ENCODE measurements at places on chromosomes 1 and 21.
A peak's percentile ranks its signal among the peaks of the same experiment; 100 is the strongest.

GRCh38 chr1:62724430-62724829 lies 36.2 kb upstream of the DOCK7 start:
- DNase-seq: no peak

DNA sequence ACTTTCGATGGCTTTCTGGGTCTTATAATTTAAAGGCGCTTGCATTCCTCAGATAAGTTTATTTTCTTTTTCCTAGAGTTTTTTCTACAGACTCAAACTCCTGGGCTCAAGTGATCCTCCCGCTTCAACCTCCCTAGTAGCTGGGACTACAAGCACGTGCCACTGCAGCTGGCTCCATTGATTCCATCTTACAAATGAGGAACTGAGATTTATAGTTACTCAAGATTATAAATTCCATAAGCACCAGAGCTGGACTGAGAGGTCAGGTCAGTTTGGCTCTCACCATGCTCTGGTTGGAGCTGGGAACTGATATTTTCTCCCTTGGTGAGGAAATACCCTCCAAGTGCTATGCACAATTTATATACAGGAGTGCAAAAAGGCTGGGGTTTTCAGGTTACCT lies 13.4 kb upstream of the PRPF38B start:
- no peak for DNase-seq

GRCh38 chr1:3883194-3883925 lies 16.7 kb downstream of the C1orf174 start:
- DNase-seq: no peak

GRCh38 chr1:208448425-208448824 lies 204.2 kb upstream of the PLXNA2 start:
- no peak for DNase-seq

- peak; percentile 20 for DNase-seq
These were observed 54.3 kb downstream of the ADARB1 start for GRCh38 chr21:45128613-45129188.

DNA sequence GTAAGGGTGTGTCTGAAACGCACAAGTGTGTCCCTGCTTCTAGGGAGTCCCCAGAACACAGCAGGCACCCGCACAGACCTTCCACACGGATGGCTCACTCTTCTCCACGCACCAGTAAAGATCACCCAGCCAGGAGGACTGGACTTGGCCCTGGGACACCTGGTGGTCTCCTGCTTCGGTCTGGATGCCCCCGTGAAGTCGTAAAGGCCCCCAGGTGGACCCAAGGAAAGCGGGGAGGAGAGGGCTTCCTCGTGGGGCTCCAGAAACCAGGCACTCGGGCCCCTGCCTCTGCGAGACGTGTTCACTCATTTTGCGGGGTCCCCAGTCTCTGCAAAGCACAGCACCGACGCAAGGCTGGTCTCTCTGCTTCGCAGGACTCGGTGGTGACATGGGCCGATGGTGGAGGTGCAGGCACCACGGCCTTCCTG lies 20.2 kb upstream of the COL6A2 start:
- no peak for DNase-seq

GRCh38 chr1:181174861-181175260 lies 86.4 kb downstream of the IER5 start:
- DNase-seq: no peak

DNA sequence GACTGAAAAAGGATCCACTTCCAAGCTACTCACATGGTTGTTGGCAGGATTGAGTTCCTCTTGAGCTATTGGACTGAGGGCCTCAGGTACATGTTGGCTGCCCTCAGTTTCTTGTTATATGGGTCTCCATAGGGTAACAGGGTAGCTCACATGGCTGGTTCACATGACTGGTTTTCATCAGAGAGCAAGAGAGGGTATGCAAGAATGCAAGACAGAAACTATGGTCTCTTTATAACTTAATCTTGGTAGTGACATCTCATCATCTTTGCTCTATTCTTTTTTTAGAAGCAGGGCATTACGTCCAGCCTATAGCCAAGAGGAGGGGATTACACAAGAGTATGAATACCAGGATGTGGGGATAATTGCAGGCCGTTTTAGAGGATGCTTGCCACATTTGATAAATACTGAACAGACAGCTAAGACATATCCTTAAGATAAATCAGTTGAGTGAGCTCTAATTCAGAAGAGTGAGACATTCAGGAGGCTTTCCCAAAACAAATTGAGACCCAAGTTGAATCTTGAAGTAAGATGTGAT lies 100.2 kb downstream of the HMCN1 start:
- no peak for DNase-seq

- no peak for DNase-seq
These were observed 143.5 kb downstream of the C1orf94 start for GRCh38 chr1:34320053-34320669.

GRCh38 chr21:33398361-33398760 lies 4.9 kb upstream of the IFNGR2 start:
- no peak for DNase-seq

DNA sequence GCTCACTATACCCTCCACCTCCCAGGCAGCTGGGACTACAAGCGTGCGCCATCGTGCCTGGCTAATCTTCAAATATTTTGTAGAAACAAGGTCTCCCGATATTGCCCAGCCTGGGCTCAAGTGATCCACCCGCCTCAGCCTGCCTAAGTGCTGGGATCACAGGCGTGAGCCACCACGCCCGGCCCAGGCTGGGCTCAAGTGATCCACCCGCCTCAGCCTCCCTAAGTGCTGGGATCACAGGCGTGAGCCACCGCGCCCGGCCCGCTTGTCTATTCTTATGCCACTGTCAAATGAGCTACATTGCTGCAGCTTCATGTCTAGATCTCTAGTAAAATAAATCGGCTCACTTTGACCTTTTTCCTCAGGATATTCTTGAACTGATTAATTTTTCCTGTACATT lies 107.7 kb upstream of the COL6A1 start:
- no peak for DNase-seq

DNA sequence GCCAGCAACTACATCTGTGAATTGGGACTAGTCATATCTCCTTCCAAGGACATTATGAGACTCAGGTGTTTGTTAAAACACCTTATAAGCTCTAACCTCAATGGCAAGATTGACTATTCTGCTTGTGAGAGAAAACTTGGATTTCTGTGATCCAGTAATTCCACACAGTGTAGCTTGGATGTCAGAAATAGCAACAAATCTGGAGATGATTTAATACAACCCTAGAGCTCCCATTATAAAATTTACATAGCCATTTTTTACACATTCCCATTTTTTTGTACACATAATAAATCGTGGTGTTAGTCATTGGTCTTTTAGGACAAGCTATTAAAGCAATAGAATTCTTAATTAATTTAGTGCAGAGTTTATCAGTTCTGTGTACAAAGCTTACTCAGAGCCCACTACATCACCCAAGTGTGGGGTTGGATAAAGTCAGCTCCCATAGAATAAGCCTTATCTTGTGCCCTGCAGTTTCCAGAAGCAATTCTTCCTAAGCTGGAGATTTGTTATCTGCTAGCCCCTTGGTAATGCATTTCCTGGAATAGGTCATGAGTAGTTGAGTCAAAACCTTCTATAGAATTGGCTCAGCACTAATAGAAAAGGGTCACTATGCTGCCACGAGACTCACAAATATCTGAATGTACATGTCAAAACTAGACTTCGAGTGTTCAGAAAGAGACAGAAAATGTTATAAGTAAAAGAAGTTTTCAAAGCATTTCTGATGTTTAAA lies 434.0 kb upstream of the RUNX1 start:
- no peak for DNase-seq

GRCh38 chr21:28696844-28697410 lies 295.8 kb downstream of the LTN1 start:
- no peak for DNase-seq

GRCh38 chr1:21781815-21782348 lies 1.1 kb downstream of the USP48 start:
- DNase-seq: no peak

GRCh38 chr1:19737104-19737825 lies 62.5 kb downstream of the TMCO4 start:
- DNase-seq: no peak

- DNase-seq: no peak
These were observed 40.8 kb upstream of the GPR157 start for GRCh38 chr1:9169601-9170137.

DNA sequence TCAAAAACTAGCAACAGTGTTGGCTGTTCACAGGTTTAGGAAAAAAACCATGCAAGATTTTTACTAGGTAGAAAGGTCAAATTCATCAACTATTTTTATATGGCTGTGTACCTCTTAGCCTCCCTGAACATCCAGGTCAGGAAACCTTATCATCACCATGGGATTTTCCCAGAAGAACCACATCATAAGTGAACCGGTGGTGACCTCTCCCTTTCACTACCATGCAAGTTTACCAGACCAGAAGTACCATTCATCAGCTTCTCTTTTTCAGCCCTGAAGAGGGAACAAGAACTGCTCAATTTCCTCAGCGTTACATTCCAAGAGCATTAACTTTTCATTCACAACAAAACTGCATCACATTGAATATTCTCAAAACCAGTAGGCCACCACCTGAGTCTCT lies 5.9 kb downstream of the SSBP3 start:
- no peak for DNase-seq

DNA sequence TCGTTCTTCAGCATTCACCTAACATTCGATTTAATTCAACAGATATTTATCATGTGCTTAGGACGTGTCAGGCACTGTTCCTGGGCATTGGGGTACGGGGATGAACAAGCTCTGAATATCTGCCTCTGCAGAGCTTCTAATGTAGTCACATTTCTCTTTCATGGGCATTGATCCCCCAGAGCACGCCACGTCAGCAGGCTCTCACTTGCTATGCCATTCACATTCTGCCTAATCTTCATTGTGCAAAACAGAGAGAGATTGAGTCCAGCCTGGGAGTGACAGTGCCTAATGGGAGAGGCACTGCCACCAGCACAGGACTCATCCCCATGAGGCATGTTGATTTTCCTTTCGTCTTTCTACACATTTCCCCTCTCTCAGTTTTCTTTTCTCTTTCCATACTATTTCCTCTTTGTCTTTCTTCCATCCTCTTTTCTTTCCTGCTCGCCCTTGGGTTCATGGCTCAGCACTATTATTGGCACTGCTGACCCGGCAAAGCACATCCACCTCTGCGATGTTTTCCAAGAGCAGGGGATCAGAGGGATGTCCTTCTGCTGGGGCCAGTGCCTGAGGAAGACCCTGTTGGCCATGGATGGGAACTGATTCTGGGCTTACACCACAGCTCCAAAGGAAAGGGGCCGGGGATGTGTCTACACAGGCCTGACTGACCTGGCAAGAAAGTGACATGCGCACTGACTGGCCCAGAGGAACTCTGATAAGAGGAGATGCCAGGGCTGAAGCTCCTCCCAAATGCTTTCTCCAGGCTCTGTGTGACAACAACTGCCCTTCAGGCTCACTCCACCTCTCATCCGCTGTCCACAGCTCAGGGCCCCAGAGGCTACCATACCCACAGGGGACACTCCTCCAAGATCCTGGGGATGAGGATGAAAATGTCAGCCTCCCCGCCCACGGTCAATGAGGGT lies 195.9 kb downstream of the TOMM20 start:
- no peak for DNase-seq

DNA sequence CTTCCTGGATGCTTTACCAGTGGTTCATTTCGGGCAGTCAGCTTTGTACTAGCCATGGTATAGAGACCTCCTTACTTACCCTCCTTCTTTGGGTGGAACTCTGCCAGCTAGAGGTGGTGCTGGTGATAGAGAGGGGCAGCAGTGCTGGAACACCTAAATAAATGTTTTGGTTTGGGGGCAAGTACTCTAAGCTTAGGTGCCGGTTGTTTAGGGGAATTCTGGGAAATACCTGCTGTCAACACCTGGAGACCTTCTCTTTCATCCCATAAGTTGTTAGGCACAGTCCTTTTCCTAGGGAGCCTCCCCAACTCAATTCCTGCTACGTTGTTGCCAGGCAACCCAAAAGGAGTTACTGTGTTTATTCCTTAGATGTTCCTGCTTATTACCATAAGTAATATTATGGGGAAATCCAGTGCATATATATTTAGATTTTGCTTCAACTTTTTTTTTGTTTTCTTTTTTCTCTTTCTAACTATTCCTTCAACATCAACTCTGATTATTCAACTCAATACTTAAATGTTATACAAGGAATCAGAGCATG lies 16.9 kb downstream of the SCP2 start:
- no peak for DNase-seq

GRCh38 chr1:180210008-180210620 lies 19.9 kb upstream of the LHX4 start:
- DNase-seq: no peak

DNA sequence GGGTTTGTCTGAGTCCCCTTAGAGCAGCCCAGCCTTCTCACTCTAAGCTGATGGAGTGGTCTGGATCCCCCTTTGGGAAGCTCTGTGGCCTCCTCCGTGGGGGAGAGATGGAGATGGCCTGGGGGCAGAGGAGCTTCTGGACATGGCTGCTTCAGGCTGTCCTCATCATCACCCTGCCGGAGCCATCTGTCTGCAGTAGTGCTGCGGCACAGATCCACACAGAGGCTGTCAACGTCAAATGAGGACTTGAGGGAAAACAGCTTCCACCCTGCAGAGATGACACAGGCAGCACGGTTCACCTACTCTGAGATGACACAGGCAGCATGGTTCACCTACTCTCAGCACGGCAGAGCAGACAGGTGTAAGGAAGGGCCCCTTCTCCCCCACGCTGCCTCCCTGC lies 134.3 kb downstream of the IGSF21 start:
- no peak for DNase-seq

DNA sequence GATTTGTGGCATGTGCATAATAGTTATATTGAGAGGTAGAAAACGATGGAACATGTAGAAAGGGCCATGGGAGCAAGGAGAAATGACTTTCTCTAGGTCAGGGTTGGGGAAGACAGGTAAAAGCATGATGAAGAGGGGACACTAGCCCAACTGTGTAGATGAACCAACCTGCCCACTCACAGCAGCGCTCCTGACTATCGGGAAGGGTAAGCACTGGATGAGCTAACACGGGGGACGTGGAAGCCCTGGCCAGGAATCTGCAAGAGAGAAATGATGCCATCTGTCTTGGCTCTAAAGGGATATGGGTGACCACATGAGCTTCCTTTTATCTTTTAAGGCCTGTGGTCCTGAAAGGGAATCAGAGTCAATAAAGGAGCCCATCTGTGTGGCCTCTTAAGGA lies 36.2 kb upstream of the TMEM125 start:
- no peak for DNase-seq

- no peak for DNase-seq
These were observed 115.2 kb downstream of the LAMC2 start for GRCh38 chr1:183301239-183301638.

- DNase-seq: no peak
These were observed 49.0 kb downstream of the SYT2 start for GRCh38 chr1:202661136-202661845.

GRCh38 chr1:210482945-210483617 lies 154.4 kb downstream of the HHAT start:
- no peak for DNase-seq

DNA sequence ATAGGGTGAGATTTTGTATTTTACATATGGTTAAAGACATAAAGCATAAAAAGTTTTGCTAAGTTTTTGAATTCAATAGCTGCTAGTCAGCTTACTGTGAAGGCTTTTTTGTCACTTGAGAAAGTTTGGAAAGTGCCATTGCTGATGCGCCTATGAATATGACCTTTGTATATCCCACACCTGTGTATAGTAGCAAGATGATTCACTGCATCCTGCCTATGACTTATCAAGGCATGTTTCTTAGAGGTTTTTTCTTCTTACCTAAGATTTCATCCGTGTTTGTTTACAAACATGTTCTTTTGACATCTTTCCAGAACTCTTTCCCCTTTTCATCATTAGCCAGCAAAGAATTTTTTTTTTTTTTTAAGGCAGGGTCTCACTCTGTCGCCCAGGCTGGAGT lies 51.5 kb downstream of the PRKAA2 start:
- DNase-seq: no peak

- DNase-seq: peak; percentile 31
These were observed 56.2 kb downstream of the FCRL5 start for GRCh38 chr1:157496121-157496526.

All from iPS DF 6.9 (cell line).